ENCODE measurements at places on chromosomes 1 and 21.

DNA sequence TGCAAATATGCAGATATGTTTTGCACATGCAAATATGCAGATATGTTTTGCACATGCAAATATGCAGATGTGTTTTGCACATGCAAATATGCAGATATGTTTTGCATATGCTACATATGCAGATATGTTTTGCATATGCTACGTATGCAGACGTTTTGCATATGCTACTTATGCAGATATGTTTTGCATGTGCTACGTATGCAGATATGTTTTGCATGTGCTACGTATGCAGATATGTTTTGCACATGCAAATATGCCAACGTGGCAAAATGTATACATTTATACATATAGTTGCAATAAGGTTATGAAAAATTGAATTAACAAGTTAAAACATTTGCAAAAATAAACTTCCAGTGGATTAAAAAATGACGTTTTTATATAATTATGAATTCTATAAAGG lies 30.8 kb upstream of the TP53BP2 start:
- no peak for DNase-seq

DNA sequence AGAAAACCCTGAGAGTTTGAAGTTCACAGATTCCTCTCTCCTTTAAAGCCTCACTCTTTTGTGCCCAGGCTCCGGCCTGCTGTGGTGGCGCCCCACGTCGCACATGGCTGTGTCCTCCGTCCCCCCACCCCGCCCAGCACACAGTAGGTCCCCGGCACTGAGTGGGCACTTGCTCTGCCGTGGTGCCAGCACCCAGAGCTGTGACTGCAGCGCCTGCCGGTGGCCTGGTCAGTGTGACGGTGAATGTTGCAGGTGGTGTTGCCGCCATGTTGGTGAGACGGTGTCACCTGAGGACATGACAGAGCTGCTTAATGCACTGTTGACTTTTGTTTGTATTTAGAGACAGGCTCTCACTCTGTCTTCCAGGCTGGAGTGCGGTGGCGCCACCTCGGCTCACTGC lies 3.4 kb downstream of the ATAD3C start:
- DNase-seq = no peak

GRCh38 chr1:19704247-19705113 lies 39.8 kb downstream of the HTR6 start:
- peak; percentile 74 for DNase-seq

DNA sequence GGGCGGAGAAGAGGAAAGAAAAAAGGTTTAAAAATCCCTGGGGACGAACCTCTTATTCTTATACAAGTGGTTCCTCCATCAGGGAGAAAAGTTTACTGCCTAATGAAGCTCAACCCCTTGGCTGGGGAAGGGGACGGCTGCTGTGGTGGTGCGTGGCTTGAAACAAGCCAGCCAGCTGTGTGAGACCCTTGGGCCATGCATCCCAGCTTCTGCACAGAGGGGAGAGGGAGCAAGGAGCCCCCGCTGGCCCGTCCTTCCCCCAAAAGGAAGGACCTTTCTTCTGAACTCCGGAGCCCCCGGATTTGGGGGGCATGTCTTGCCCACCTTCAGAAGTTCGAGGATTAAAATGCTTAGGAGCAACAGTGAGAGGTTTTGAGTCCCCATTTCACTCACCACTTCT lies 67.3 kb downstream of the STUM start:
- DNase-seq = no peak

DNA sequence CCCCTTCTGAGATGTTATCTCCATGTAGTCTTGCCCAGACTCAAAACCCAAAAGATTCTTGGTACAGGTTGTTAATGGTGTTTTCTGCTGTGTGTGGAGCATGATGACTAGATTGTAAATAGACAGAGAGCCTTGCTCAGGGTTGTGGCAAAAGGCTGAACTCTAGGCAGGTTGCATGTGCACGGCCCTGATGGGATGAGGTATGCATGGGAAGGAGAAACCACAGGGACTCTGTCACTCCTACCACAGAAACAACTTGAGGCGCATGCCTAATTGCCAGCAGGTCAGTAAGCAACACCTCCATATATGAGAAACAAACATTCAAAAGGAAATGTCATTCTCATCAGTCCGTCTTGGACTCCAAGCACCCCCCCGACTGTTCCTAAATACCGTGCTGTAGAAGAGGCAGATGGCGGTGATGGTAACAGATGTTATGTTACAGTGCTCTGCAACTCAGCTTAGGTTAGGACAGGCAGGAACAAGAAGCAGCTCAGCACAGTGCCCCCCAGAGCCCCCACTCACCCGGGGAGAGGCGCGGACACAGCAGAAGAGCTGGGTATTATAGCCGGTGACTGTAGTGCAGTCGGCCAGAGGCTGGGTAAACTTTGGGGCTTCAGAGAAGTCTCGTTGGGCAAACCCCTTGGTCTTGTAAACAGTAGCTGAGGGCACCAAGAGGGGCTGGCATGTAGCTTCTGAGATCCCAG lies 10.9 kb downstream of the MYBPHL start:
- DNase-seq = no peak

GRCh38 chr1:165355977-165356811 lies at the start of gene LMX1A:
Gene LMX1A, minus strand, starts transcription at chr1:165356715. Its CDS starts 1,156 bp downstream, at chr1:165355559.
- DNase-seq = no peak

GRCh38 chr1:117608115-117608615 lies 2.3 kb downstream of the TENT5C start:
- no peak for DNase-seq

- DNase-seq = no peak
Measured at GRCh38 chr1:166814611-166815010, 24.7 kb upstream of the POGK start.

GRCh38 chr1:1114431-1114830 lies 1.5 kb downstream of the C1orf159 start:
- DNase-seq = no peak

- no peak for DNase-seq
Measured at GRCh38 chr21:25412100-25412499, 195.2 kb downstream of the MRPL39 start.

- no peak for DNase-seq
Measured at GRCh38 chr1:41225495-41225894, 16.6 kb downstream of the SCMH1 start.

DNA sequence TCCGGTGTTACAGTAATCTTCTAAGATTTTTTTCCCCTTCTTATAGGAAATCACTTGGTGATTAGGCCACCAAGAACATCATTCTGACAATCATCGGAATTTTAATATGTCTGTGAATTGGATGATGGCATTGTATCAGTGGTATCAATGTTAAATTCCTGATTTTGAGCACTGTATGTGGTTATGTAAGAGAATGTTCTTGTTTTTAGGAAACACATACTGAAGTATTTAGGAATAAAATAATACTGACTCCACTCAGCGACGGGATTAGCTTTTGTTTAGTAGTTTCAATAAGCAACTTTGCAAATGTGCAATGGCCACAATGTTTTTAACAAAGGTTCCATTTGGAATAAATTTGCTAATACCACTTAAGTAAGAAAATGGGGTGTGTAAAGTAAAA lies 30.6 kb downstream of the COL6A1 start:
- DNase-seq = no peak

GRCh38 chr1:6077919-6078318 lies 32.2 kb downstream of the KCNAB2 start:
- DNase-seq = no peak

GRCh38 chr1:185477638-185478580 lies 160.9 kb upstream of the IVNS1ABP start:
- DNase-seq = no peak

DNA sequence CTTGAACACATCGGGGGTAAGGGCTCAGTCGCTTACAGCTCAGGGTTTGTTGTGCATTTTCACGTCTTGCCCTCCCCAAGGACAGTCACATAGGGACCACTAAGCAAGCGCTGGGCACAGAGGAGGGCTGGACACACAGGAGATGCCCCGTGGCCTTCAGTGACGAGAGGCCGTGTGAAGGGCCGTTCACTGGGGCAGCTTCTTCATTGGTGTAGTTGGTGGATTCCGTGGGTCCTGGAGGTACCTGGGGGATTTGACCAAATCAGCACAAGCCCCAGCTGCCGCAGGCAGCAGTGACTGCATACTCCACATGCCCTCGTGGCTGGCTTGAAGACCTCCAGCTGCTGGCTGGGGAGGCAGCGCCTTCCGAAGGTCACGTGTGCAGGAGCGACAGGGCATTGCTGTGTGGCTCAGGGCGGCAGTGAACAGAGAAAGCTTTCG lies 100.8 kb upstream of the C1orf174 start:
- DNase-seq = no peak

GRCh38 chr21:45516071-45516670 lies 26.1 kb downstream of the SLC19A1 start:
- DNase-seq = no peak

DNA sequence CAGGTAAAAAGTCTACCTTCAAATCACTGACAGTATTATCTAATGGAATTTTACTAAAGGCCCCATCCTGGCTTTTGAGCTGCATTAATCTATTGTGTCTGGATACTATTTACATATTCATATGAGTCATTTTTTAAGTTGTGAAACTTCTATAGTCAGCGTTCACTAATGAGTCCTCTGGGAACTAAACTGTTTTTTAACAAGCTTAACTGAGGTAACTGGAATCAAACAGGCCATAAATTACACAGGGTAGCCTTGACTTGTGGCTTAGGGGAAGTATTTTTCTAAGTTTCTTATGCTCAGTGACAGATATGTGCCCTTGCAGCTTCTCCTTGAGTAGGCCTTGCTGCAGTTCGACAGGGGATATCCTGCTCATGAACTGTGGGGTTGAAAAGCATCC lies 68.8 kb downstream of the JMJD4 start:
- DNase-seq = no peak

DNA sequence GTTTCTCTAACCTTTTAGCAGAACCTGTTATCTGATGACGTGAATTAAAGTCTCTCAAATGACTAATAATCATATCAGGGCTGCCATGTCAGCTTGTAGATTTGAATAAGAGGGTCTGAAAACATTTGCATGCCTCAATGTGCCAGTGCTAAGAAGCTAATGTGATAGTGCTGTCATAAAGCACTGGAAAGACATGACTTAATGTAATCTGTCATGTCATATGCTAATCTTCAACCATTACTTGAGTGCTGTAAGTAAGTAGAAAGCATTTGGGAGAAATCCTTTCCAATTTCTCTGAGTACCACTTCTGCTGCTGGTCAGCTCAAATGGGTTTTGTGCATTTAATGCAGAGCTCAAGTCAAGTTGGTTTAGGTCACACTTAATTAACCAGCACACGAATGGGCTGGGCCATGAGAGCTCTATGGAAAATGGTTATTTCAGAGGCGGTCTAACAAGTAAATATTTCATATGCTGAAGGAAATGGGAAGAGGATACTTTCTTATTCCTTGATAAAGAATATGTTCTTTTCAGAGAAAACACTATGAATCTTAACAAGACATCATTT lies 609.2 kb downstream of the LMO4 start:
- no peak for DNase-seq

- no peak for DNase-seq
Measured at GRCh38 chr1:31033598-31033997, 31.9 kb downstream of the PUM1 start.

DNA sequence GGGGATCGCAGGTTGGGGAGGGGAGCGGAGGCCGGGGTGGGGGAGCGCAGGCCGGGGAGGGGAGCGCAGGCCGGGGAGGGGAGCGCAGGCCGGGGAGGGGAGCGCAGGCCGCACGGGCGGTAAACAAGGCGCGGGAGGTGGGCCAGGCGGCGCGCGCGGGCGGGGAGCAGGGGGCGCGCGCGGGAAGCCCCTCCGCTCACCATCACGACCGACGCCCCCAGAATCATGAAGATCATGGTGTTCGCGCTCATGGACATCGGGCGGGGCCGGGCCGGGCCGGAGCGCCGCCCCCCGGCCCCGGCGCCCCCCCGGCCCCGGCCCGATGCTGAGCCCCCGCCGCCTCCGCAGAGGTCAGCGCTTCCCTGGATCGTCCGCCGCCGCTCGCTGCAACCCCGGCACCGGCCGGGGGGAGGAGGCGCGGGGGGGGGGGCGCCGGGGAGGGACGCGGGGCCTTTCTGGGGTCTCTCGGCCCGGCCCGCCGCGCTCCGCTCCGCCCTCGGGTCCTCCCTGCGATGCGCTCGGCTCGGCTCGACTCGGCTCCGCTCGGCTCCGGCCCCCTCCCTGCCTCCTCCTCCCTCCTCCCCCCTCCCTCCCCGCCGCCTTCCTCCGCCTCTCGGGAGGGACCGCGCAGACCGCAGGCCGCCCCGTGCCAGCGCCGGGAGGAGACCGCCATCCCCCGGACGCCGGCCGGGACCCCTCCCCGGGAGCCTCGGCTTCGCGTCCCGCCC lies at the start of gene TMEM240:
TMEM240 (minus strand) TSS at position 535 of the 728 bp plus-strand sequence; CDS start at position 257, 278 bp downstream.
- no peak for DNase-seq

DNA sequence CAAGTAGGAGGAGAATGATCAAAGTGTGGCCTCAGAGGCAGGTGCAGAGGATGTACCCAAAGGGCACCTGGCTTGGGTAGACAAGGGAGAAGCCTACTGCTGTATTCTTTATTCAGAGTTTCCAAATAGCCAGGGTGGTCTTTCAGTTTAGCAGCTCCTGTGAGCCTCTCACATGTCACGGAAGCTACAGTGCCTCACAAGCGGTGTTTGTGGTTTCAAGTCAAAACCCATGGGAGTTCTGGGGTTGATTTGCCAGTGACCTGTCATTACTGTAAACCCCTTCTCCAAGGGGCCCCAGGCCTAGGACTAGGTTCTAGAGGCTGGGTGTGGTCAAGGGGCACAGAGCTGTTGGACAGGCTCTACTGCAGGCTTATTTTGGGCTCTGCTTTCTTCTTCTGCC lies 10.2 kb upstream of the IL10 start:
- no peak for DNase-seq

DNA sequence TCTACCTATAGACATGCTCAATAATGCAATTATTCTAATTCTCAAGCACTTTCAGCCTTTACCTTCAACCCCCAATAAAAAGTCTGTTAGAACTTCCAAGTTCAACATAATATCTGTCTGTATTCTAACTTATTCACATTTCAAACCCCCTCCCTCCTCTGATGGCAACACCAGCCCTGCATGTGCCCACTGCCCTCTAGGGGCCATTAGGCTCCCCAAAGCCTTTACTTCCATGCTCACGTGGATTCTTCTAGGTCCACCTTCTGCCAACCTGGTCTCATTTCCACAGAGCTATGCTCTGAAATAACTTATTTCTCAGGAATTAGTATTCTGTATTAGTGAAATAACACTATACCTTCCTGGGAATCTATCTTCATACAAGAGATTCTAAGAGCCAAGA lies 22.2 kb upstream of the KPRP start:
- no peak for DNase-seq

GRCh38 chr1:116954440-116954839 lies 44.7 kb downstream of the PTGFRN start:
- DNase-seq = no peak

GRCh38 chr1:197171531-197171930 lies 25.1 kb upstream of the ASPM start:
- DNase-seq = no peak

- DNase-seq = no peak
Measured at GRCh38 chr1:152182944-152183361, 23.9 kb upstream of the RPTN start.

DNA sequence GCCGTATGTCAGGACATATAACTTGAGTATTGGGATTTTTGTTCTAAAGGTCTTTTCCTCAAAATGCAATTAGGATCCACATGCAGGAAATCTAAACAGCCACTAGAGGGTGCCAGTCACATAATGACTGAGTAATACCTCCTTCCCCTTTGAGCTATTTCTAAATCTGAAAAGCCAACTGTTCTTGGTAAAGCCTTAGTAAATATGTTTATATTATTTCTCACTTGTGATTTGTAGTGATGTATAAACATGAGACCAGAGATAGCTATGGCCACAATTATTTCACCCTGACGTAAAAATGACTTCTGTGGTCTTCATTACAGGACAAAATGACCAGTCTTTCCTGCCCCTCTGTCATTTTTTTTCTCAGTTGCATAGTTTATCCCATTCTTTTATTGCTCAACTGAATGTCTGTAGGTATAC lies 41.0 kb upstream of the DR1 start:
- peak; percentile 9 for DNase-seq

GRCh38 chr1:245585252-245585959 lies 430.6 kb downstream of the KIF26B start:
- no peak for DNase-seq
